Stimulated activated CD4-positive, alpha-beta T cell treated with anti-CD3 and anti-CD28 coated beads, Interleukin-15, amount 100 ng/mL, for 48 hours (primary cell): ENCODE measurements at places on chromosomes 1 and 21.

DNA sequence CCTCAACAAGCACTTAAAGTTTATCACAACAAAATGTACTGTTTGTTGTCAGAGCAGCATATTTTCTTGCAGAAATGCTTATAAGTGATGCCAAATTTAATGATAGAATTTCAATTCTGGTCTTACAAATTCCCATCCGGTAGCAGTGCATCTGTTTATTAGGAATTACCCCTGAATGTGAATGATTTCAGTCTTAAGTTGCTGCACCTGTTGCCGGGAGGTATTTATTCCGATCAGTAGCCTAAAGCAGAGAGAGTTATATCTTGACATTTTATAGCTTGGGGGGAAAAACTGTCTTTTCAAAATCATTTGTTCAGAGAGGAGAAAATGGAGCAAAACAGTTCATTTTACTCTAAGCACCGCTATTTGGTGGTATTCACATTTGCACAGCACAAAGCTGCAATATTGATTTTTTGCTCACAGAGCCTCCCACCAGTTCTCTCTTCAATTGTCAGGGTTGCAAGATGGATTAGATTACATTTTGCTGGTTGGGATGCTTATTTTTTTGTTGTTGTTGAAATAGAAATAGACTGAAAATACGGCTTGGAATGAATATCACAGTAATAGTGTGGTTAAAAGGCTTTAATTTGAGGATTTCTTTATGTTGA lies 98.6 kb downstream of the ADGRL2 start:
- DNase-seq = no peak

DNA sequence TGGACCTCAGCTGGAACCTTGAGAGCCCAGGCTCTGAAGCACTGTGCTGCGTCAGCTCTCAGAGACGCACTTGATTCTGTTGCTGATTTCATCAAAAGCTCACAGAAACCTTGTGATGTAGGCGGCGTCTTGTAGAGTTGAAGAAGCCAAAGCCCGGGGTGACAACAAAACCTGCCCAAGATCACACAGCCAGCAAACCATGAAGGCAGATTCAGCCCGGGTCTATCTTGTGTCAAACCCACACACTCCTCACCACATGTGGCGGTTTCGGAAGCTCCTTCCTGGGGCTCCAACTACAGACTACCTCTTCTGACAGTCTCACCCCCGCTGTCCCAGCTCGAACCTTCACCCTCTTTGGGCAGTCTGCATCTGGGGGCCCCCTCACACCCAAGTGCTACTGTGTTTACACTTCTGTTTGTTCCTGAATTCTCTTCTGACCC lies 50.4 kb downstream of the TENT5C start:
- peak; percentile 71 for DNase-seq

- no peak for DNase-seq
Observed at GRCh38 chr1:229159668-229160544, 111.0 kb upstream of the RAB4A start.

DNA sequence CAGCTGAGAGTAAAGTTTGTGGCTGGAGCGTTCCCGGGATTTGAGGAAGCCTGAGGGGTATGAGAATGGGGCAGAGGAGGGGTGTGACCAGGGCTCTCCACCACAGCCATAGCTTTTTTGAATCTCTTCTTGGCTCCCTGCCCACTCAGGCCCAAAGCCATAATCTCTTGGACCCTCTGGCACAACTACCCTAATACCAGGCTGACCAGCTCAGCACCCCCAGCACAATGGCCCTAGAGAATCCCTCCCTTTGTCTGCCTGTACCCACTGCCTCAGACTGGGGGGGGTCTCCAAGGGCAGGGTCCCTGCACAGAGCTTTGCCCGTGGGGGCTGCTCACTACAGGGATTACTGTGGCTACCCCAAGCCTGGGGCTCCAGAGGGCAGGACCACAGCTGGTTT lies 7.5 kb downstream of the DENND4B start:
- DNase-seq = no peak

DNA sequence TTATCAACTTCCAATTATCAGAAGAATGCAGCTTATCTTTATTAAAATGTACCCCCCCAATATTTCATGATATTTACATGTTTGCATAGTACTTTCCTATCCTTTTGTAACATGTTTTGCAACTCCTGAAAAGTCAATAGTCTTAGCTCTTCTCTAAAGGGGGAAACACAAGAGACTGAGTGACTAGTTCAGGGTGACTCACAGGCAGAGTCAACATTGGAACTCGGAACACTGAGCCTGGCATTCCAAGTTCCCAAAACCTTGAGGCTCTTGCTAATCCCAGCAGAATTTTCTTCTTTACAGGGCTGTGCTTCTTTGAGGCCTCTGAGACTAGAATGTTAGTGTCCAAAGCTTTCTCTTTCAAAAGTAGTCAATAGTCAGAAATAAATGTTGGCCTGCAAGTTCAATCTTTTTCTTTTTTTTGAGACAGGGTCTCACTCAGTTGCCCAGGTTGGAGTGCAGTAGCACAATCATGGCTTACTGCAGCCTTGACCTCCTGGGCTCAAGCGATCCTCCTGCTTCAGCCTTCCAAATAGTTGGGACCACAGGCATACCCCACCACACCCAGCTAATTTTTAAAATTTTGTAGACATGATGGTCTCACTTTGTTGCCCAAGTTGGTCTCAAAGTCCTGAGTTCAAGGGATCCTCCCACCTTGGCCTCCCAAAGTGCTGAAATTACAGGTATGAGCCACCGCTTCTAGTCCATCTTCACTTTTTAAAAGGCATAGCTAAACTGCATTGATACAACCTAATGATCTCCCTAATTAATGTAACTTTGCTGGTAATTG lies 37.5 kb downstream of the ZNF281 start:
- no peak for DNase-seq

DNA sequence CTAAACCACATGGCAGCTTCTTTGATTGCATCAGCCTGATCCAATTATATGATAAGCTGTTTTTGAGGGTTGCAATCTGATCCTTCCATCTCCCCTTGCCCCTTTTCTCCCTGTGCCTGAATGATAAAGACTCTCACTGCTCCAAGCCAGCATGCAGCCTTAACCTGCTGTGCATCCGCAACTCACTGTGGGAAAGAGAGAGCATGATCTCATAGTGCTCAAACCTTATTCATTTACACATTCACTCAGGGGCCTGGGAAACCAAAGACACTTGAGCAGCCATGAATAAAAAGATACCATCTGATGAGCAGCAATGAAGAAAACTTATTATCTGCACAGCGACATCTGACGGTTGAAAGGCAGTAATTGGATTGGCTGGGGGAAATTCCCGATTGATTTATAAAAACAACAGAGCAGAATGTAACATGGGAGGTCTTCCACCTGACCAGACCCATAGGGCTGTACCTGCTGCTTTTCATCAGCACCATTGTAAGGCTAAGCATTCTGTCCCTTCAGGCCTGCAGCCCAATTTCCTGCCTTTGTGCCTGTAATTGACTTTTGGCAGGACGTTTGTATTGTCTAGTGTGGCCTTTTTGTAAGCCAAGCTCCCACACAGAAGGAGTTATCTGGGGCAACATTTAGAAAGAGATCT lies 62.5 kb downstream of the KIAA0040 start:
- DNase-seq = no peak

DNA sequence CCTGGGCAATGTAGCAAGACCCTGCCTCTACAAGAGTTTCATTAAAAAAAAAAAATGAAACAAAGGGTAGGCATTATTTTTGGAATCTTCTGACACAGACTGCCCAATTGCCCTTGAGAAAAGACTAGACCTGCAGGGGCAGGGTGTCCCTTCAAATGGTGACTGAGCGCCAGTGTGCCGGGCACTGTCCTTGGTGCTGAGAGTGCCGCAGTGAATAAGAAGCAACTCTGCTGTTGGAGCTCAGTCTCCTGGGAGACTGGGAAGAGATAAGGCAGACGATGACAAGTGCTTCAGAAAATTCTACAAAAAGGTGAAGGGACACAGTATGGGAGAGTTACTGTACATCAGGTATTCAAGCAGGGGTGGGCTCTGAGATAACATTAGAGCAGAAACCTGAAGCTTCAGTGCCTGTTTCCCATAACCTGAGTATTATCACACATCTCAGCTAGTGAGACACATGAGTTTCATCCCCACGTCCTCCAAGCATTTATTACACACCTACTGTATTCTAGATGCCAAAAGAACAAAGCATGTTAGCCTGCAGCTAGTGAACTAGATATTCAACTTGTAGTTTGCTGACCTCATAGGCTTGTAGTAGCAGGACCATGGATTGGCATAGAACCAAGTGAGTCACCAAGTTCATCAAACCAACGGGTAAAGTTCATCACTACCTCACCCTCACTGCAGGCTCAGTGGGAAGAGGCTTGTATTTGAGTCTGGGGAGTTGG lies 18.4 kb upstream of the RPL11 start:
- no peak for DNase-seq

GRCh38 chr1:180773210-180773865 lies 139.4 kb upstream of the KIAA1614 start:
- no peak for DNase-seq

GRCh38 chr1:241857131-241857530 lies 9.1 kb downstream of the EXO1 start:
- DNase-seq = no peak

GRCh38 chr1:3939242-3940080 lies 39.4 kb upstream of the C1orf174 start:
- DNase-seq = no peak

DNA sequence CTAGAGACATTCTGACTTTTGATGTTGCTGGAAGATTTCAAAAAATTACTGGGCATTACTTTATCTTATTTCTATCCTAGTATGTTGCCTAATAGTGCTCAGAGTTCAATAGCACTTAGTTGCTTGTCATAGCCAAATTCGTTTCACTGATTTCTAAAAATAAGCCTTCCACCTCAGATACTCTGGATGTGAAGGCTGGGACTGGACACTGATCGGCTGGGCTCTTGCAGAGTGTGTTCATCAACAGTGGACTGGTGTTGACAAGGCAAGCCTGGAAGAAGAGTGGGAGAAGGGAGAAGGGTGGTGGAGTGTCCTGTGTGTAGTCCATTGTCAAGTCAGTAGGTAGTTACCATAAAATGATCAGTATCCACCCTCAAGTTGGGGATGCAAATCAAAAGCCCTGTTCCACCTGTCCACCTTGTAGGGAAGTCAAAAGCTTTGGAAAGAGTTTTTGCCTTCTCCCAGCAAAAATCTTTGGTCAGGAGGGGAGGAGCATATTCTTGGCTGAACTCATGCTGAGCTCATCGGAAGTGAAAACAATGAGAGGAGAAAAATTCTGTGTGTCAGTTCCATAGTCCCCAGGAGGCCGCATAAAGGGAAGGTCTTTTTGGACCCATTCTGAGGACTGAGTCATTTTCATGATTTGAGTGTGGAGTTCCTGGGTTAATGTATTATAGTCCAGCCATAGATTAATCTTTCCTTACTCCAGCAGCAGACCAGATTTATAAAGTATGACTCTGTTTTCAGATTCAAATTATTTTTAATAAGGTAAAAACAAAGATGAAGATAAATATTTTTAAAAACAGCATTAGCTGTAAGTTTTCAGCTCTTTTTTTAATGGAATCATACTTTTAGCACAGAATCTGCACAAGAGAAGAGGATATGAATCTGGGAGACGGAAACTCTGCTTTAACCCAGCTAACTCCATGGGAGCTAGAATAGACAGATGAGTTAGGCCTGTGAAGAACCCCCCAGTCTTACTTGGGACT lies 99.5 kb upstream of the BMP8A start:
- DNase-seq = no peak

DNA sequence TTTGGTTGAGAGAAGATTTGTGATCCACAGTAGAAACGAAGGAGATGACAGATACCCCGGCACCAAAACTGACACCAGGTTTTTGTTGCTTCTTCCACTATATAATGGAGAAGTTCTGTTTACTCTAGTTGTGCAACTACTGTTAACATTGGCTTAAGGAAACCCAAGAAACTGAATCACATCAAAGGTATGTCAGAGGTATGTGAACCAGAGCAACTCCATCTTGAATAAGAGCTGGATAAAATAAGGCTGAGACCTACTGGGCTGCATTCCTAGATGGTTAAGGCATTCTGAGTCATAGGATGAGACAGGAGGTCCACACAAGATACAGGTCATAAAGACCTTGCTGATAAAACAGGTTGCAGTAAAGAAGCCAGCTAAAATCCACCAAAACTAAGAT lies 173.7 kb upstream of the CAMK1G start:
- no peak for DNase-seq

- DNase-seq = no peak
Observed at GRCh38 chr1:67957066-67957465, 93.4 kb downstream of the DIRAS3 start.

DNA sequence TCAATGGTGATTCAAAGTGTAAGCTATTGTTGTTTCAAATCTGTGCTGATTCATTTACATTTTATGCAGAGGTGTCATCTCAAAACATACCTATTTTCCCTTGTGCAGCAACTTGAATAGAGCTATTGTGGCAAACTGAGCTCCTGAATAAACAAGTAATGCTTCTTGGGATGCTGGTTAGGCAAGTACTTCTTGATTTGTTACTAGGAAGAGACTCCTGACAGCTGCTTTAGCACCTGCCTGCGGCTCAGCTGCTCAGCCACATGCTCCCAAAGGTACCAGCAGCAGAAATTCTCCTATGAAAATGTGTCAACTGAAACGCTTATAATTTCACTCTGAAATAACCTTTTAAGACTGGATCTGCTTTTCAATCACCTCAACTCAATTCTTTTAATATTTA lies 352.3 kb downstream of the RYR2 start:
- DNase-seq = no peak

- no peak for DNase-seq
Observed at GRCh38 chr1:3136532-3136931, 67.5 kb downstream of the PRDM16 start.

DNA sequence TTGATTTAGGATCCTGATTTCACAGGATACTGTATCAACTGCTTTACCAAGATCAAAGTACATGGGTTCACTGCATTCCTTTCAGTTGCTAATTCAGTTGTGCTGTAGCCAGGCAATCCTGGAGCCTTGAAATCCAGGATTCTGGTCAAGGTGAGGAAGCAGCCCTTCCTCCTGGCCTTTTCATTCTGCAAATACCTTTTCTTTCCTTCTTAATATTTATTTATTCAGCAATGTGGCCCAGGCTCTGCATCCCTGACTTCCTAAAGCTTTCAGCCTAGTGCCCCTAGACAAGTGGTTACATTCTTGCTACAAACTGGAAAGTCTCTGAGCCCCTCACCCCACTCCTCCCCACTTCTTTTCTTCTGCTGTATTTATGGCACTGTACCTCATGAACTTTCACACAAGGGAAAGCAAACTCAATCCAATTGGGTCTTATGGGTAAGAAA lies 16.2 kb downstream of the LRRC8D start:
- no peak for DNase-seq

DNA sequence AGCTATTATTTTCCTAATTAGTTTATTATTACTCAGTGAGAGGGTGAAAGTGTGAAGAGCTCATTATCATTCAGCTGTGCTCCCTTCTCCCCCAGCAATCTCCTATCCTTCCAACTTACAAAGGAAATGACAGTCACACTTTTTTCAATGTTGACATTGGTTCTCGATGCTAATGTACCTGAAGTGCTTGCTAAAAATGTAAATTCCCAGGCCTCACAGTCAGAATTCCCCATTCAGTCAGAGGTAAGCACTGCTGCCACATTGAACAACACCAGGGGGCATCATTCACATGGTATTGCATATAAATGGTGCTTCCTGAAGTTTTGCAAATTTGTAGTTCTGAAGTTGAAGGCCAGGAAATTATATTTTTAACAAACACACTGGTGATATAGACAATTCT lies 132.7 kb upstream of the FOXD3 start:
- DNase-seq = no peak
